ENCODE measurements at places on chromosomes 5 and 9.
A peak's percentile ranks its signal among the peaks of the same experiment; 100 is the strongest.

- DNase-seq, result peak; percentile 47
Observed at GRCh38 chr5:72314571-72315172, 5.4 kb downstream of the MRPS27 start.

DNA sequence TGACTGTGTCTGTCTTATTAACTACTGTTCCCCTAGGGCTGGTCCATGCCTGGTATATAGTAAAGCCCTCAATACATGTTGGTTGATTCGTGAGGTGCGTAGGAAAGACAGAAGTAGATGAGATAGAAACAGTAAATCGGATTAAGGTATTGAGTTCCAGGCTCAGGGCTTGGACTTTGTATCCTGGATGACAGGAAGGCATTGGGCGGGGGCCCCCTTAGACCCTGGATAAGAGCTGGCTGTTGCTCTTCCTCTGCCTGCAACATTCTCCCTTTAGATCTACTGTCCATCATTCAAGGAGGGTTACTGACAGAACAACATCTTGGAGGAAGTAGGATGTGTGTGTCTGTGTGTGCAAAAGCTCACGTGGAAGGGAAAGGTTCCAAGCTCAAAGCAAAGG, 31.2 kb upstream of the CTNNA1 start:
- DNase-seq, result no peak

DNA sequence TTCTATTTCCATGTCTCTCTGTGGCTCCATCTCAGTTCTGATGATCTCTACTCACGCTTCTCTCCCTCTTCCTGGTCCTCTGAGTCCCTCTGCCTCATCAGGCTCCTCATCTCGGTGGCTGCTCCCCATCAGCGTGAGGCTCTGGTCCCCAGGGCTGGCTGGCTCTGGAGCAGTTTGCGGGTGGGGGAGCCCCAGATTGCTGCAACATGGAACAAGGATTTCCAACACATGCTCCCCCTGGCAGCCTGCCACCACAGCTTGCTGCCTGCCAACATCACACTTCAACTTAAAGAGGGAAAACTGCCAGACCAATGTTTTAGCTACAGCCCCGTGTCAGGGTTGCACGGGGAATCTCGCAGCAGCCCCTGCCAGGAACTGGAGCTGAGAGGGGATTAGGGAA, 77.2 kb upstream of the NEK6 start:
- DNase-seq, result peak; percentile 16

- no peak for DNase-seq
Observed at GRCh38 chr5:156036640-156037039, 290.3 kb upstream of the SGCD start.

GRCh38 chr9:127613583-127613954, 1.5 kb downstream of the STXBP1 start:
- no peak for DNase-seq

- DNase-seq, result no peak
Observed at GRCh38 chr9:8705861-8706260, 906.3 kb upstream of the DMAC1 start.

DNA sequence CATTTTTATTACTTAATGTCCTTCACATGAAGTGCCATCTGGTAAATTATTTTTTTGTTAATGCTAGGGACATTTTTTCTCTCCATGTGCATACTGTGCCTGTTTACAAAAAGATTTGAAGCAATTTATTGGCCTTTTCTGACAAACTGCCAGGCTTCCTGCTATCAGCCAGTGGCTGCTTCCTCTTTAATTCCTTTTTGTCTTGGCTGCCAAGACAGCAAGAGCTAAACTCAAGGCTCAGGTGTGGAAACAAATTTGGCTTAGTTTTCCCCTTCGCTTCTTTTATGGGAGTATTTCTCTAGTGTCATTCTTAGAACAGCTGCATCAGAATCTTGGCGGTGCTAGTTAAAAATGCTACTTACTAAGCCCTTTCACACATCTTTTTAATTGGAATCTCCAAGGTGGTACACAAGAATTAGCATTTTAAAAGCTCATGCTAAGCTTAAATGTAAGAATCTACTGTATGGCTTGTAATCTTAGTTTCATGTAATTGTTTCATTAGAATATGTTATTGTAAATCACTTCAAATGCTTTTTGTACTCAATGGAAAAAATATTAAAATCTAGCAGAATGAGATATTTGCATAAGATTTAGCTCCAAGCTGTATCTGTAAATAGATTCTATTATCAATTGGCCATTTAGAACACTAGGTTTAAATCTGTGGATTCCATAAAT, 134.2 kb upstream of the RASGRF2 start:
- no peak for DNase-seq

DNA sequence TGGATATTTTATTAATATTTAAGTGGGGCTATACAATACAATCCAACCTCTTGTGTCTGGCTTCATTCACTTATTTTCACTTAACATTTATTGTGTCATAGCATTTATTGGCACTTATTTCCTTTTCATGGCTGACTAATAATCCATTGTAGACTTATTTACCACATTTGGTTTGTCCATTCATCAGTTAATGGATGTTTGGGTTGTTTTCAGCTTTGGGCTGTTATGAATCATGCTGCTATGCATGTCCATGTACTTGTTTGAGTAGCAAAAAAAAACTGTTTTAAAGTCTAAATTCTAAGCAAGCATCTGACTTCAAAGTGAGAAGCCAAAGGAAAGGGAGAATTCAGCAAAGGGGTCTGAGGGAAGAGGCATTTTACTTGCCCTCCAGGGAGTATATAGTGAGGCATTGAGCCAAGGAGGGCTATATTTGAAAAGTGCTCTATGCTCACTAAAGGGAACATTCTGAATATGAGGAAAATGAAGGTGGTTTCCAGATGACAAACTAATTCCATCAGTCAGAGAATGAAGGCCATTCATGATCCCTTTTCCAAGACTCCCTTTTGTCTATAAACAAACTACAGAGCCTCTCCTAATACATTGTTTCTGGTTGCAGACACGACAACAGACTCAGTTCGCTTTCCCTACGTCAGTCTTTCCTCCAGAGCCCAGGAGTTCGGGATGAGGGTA, 532.8 kb upstream of the KLF4 start:
- DNase-seq, result no peak

- DNase-seq, result no peak
Observed at GRCh38 chr9:104831681-104832080, 67.8 kb downstream of the NIPSNAP3B start.

DNA sequence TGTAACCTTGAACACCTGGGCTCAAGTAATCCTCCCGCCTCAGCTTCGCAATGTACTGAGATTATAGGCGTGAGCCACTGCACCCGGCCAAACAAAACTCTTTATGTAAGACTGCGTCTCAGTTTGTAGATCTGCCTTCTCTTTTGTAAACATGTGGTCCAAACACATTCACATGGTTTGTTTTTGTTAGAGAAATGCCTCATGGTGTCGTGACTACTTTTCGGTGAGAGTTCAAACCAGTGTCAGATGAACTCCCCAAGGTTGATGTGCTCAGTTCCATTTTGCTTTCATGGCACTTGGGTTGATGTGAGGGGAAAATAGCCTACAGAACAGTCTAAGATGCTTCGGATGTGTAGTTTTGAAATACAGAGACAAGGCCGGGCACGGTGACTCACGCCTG, 231.6 kb downstream of the GOLPH3 start:
- no peak for DNase-seq

DNA sequence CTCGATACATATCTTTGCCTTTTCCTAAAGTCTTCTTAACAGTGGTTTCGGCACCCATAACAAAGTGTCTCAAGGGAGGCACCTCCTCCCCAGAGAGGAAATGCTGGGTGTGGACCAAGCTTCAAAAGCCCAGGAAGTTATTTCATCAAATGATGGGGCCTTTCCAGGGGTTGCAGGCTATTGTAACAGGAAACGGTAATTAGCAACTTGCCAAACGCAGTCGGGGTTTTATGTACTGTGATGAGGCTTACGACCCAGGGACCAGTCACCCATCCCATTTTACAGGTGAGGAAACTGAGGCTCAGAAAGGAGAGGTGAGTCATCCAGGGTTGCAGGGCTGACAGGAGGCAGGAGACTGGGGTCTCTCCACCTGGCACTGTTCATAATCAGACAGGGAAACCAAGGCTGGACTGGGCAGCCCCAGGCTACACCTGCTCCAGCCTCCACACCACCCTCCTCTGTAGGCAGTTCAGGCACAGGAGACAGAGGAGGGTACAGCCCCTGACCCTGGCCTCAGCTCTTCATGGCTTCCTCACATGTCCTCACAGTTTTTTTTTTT, 30.0 kb upstream of the SUSD3 start:
- DNase-seq, result no peak

- no peak for DNase-seq
Observed at GRCh38 chr5:171712616-171713015, 73.0 kb upstream of the SMIM23 start.

GRCh38 chr5:161847941-161848391, at the start of gene GABRA1:
Gene GABRA1, plus strand, starts transcription at chr5:161848120. Its CDS starts 2,691 bp downstream, at chr5:161850811.
- DNase-seq, result no peak

DNA sequence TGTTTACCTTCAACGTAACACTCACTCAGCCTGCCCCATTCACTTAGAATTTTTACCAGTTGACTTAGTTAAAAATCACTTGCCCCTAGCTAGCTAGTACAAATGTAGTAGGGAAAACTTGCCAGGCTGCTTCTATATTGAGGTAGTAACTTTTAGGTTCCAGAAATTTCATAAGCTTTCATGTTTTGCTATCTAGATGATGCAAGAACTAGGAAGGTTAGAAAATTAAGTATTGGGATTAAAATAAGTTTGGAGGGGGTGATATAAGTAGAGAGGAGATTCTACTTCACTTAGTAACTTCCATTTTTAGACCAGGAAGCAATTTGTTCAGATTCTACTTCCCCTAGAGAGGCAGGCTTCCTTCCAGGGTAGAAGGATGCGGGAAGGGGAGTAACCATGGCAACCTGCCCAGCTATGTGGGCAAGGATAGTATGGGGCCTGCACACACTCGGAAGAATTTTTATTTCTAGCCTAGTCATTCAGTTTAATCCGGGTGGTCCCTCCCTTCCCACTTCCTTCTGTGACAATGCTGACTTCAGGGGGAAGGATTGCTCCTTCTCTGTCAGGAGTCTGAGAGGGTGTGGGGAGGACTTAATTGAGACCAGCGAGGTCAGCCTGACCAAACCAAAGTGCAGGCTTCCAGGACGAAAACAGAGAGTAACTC, 4.2 kb downstream of the DAB2 start:
- DNase-seq, result no peak

Data from AG04450 (cell line).